Hepatocyte (in vitro differentiated cells): ENCODE measurements at places on chromosomes 13 and 19. TPM values are rescaled to one million over a fixed set of nuclear protein-coding genes. Genes with fewer than 3 reads are reported as not detected.

- DNase-seq = no peak
- no peak overlapping the region for H3K27ac ChIP-seq
- H3K36me3 ChIP-seq = no peaks in the 10 kb centered on the region
- H3K4me3 ChIP-seq = no peak overlapping the region
- peaks cover 2% of the 10 kb centered on the region for H3K4me1 ChIP-seq
Measured at GRCh38 chr19:18776288-18776594, 14.9 kb downstream of the COMP start.

DNA sequence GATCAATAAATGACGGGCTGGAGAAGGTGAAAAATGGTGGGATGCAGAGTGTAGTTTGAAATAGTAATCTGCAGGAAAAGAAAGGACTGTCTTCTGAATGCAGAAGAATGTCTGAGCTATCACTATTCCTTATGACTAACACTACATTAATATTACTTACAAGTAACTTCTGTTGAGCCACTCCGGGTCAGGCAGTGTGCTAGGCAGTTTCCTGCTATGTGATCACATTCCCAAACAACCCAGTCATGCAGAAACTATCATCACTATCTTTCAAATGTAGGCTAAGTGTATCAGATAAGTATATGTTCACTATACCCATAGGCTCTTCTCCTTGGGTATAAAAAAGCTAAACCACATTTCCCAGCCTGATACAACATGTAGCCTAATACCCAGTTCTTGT is 6.6 kb downstream of the ZNF599 start:
- H3K36me3 ChIP-seq = peaks cover 21% of the 10 kb centered on the region
- DNase-seq = no peak
- no peak overlapping the region for H3K27ac ChIP-seq
- no peaks in the 10 kb centered on the region for H3K27me3 ChIP-seq
- H3K4me1 ChIP-seq = no peaks in the 10 kb centered on the region

- H3K27ac ChIP-seq = no peak overlapping the region
- H3K4me1 ChIP-seq = no peaks in the 10 kb centered on the region
- no peaks in the 10 kb centered on the region for H3K36me3 ChIP-seq
- no peak for DNase-seq
Measured at GRCh38 chr13:69287050-69287698, 820.5 kb upstream of the ATXN8OS start.

KIR2DL1 gene
- polyA plus RNA-seq = not detected in 2 replicates

ACP5 gene
- 6.5 and 7.2 TPM in 2 replicates for polyA plus RNA-seq

LHB gene
- polyA plus RNA-seq = not detected in 2 replicates

NMRK2 gene
- polyA plus RNA-seq = 0.95 TPM in 1 of 2 replicates, not detected in the other

DNA sequence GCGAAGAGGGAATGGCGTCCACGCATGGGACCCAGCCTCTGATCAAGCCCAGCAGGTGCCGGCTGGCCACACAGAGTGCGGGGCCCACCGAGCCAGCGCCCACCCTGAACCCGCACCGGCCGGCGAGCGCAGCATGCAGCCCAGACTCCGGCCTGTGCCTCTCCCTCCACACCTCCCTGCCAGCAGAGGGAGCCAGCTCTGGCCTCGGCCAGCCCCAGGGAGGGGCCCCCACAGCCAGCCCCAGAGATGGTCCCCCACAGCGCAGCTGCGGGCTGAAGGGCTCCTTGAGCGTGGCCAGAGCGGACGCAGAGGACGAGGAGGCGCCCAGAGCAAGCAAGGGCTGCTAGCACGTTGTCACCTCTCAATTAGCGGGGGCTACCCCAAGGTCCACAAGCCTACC is 904.5 kb downstream of the SLITRK6 start:
- H3K27ac ChIP-seq = no peak overlapping the region
- no peaks in the 10 kb centered on the region for H3K27me3 ChIP-seq
- DNase-seq = no peak

DNA sequence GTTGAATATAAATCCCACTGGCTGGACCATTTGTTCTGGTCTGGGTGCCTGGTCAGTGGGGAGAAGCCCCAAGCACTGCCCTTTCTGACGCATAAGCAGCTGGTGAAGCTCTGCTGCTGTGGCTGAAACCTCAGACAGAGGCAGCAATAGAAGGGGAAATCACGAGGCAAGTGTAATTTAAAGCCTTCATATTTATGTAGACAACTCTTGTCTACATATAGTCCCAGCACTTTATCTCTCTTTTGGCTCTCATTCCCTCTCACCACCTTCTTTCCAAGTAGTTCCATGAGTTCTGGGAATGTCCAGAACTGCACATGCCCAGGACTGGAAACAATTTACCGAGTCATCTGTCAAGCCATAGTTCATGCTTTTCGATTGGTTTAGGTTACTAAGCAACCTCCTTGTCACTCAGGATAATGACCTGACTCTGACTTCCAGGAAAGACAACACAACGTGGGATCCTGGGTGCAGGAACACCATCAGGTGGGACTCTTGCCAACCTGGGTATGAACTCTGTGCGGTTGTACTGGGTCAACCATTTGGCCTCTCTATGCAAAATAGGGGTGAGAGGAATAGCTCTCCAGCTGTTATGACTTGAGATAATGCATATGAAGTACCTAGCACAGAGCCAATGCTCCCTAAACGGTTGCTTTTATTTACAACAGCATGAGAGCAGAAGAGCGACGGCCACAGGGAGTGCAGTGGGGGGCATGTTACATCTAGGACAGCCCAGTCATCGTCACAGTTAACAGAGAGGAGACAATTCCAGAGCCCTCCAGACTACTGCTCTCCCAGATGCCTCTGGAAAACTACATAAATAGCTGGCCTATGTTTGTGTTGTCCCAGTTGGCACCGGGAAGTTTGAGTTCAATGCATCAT is 321.9 kb downstream of the FOXO1 start:
- no peak for DNase-seq
- peaks cover 21% of the 10 kb centered on the region for H3K4me1 ChIP-seq
- no peak overlapping the region for H3K27ac ChIP-seq
- no peak overlapping the region for H3K4me3 ChIP-seq
- no peaks in the 10 kb centered on the region for H3K27me3 ChIP-seq

DNA sequence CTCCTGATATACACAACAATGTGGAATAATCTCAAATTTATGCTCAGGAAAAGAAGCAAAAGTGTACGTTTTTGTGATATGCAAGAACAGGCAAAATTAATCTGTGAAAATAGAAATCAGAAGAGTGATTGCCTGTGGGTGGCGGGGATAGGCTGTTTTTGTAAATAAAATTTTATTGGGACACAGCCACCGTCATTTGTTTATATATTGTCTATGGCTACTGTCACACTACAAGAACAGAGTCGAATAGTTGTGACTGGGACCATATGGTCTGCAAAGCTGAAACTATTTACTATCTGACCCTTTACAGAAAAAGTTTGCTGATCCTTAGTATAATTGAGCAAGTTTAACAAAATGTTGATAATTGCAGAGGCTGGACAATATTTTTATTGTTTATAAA is 269.5 kb upstream of the HTR2A start:
- H3K4me1 ChIP-seq = no peaks in the 10 kb centered on the region
- no peak overlapping the region for H3K4me3 ChIP-seq
- H3K27me3 ChIP-seq = no peaks in the 10 kb centered on the region
- DNase-seq = no peak
- no peaks in the 10 kb centered on the region for H3K36me3 ChIP-seq

LGALS4 gene
- polyA plus RNA-seq = 181 and 199 TPM in 2 replicates

ZNF284 gene
- polyA plus RNA-seq = 0.87 and 1.4 TPM in 2 replicates

DNA sequence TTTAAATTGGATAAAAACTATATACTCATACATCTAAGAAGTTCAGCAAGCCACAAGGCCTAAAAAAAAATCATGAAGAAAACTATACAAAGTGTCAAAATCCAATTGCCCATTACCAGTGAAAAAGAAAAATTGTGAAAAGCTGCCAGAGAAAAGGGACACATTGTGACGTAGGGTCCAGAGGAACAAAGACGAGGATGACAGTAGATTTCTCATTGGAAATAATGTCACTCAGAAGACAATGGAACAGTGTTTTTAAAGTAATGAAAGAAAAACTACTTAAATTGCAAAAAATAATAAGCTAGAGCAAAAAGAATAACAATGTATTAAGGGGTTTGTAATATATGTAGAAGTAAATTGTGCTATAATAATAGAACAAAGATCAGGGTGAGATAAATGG is 195.2 kb downstream of the EFNB2 start:
- H3K36me3 ChIP-seq = no peaks in the 10 kb centered on the region
- no peaks in the 10 kb centered on the region for H3K27me3 ChIP-seq
- no peak for DNase-seq

- no peaks in the 10 kb centered on the region for H3K4me1 ChIP-seq
- no peak for DNase-seq
- H3K4me3 ChIP-seq = no peak overlapping the region
- no peak overlapping the region for H3K27ac ChIP-seq
Measured at GRCh38 chr13:78977311-78977710, 318.4 kb upstream of the OBI1 start.

PRR36 gene
- polyA plus RNA-seq = 2.5 and 5.4 TPM in 2 replicates
